Islet precursor cell (in vitro differentiated cells): ENCODE measurements at places on chromosomes 2 and 18.
A peak's percentile ranks its signal among the peaks of the same experiment; 100 is the strongest.

DNA sequence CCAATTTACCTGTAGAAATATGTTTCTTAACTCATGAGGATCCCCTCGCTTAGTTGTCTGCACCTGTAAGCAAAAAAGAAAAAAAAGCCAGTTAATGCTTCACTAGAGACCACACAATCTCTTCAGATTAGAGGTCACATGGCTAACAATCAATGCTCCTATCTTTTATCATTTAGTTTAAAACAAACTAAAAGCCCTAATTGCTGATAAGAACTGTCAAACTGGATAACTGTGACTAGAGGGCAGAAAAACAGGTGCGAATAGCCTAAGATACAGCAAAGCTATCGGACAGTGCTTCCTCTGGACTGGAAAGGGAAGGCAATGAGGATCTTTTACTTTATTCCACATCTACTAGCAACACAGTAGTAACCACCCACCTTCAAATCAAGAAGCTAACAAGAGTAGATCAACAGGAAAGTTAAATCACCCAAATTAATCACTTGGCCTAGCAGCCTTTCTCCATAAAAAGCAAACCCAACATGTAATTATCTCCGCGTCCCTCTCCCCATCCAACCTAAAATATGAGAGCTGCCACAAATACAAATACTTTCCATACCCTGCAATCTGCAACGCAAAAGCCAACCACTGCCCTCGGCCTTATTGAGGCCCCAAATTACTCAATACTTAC is 734 bp downstream of the SLC25A12 start:
- DNase-seq, result no peak

GRCh38 chr2:144201126-144201525 is 318.8 kb downstream of the ZEB2 start:
- DNase-seq, result no peak

GRCh38 chr2:66344087-66344663 is 90.8 kb upstream of the MEIS1 start:
- no peak for DNase-seq

DNA sequence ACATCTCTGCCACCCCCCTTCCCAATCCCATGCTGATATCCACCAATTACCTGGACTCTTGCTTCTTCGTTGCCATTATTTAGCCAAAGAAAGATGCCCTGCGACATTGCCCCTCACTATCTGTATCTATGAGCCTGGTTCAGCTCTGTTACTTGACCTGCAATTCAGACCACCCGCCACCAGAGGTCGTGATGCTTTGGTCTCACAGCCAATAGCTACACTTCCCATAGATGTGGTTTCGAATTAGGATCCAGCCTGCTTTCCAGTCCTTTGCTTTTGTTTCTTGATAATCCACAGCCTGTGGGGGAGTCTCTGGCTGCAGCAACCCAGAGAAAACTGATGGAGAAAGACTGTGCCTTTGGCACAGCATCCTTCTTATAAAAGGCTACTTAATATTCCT is 239.4 kb downstream of the KLHL29 start:
- no peak for DNase-seq

- DNase-seq, result peak; percentile 54
Measured at GRCh38 chr2:154425994-154426393, 272.5 kb upstream of the KCNJ3 start.

DNA sequence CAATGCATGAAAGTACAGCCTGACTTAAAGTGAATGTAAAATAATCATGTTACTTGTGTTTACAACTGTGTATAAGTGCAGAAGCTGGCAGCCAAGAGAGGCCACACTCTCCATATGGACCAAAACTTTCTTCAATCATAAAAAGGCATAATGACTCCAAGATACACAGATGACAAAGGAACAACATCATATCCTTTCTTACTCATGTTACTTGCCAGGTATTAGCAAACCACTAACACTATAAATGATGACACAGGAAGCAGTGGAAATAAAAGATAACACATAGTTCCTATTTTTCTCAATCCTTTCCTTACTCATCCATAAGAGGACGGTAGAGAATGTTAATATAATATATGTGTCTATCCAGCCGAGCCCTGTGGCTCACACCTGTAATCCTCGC is 400.0 kb upstream of the CDH2 start:
- no peak for DNase-seq

- DNase-seq, result no peak
Measured at GRCh38 chr2:10538224-10538894, 90.2 kb upstream of the ODC1 start.

DNA sequence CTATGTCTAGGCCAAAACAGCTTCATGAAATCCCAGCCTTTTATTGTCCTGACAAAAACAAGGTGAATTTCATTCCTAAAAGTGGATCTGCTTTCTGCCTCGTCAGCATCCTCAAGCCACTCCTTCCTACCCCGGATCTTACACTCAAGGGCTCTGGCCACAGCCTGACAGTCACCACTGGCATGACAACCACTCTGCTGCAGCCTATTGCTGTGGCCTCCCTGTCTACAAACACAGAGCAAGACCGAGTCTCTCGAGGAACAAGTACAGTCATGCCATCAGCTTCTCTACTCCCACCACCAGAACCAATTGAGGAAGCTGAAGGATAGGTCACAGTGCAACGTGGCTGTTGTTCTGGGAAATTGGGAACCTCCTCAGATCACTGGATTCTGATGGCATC is 106.1 kb downstream of the ICA1L start:
- DNase-seq, result peak; percentile 68

DNA sequence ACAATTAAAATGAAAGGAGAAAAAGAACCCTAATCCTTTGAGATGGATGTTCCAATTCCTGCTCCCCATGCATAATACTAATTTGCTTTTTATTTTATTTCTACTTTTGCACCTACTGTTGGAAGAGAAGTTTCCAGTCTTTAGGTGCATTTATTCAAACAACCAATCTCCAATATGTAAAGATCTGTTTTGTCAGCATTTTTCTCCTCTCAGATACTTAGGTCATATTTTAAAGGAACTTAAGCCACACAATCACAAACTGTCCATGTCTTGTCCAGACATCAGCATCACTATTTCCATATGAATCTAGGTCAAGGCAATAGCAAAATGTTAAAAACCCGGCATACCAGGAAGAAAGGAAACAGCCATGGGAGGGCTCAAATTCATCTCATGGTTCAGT is 1023.2 kb downstream of the BCL11A start:
- DNase-seq, result no peak

- no peak for DNase-seq
Measured at GRCh38 chr2:178517496-178517895, 37.2 kb downstream of the PLEKHA3 start.

- DNase-seq, result no peak
Measured at GRCh38 chr18:8876887-8877286, 171.5 kb downstream of the MTCL1 start.

DNA sequence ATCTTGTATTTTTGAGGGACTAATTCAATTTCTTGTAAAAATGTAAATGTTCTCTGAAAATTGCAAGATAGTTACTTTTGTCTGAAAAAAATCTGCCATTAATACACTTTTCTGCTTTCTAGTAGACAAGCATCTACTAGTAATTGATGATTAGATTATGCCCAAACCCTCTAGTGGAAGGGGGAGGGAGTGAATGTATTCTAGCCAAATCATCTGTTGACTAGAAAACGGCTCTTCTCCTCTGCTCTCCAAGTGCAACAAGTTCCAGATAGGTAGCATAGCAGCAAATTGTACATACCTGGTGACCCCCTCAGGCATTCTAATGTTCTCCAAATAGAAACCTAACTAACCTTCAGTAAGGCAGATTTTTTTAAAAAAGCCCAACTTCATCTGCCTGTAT is 58.6 kb downstream of the RELCH start:
- no peak for DNase-seq

DNA sequence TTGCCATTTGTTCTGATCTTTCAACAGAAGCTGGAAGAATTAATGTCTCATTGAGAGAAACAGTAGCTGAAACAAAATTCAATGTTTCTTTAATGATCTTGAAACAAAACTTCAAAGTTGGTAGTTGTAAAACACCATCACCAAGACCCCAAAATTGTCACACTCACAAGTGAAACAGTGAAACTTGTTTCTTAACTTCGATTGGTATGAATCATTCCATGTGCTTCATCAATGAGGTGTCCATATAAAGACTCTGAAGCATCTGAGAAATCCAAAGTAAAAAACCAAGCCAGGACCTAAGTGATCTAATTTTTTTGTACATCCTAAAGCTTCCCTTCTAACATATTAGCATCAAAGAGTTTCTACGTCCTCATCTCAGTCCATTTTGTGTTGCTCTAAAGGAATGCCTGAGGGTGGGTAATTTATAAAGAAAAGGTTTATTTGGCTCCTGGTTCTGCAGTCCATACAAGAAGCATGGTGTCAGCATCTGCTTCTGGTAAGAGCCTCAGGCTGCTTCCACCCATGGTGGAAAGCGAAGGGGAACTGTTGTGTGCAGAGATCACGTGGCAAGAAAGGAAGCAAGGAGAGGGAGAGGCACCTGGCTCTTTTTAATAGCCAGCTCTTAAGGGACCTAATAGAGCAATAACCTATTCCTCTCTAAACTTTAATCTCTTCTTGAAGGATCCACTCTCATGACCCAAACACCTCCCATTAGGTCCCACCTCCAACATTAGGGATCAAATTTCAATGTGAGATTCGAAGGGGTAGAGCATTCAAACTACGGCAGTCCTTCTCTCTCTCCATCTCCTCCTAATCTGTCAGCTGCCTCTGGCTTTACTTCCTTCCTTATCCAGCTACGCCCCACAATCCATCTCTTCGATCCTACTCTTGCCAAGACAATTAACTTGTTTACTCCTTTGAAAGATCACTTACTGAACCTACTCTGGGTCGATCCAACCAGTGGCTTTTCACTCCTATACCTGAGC is 20.7 kb upstream of the TLK1 start:
- DNase-seq, result no peak

DNA sequence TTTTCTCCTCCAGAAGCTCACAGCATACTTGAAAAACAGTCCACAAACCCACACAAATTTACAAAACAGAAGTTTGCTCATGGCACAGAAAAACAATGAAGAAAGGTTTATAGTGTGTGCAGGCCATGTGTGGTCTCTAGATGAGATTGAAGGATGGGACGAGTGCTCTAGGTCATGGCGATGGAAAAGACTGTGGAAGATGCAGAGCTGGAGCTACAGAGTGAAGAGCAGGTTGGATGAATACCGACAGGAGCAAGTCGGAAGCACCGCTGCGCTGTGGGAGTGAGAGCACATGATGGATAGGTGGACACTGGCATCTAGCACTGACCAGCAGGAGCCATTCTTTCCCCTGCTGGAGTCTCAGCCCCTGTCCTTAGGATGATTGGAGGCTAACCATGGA is 534.7 kb upstream of the RAB6C start:
- no peak for DNase-seq

DNA sequence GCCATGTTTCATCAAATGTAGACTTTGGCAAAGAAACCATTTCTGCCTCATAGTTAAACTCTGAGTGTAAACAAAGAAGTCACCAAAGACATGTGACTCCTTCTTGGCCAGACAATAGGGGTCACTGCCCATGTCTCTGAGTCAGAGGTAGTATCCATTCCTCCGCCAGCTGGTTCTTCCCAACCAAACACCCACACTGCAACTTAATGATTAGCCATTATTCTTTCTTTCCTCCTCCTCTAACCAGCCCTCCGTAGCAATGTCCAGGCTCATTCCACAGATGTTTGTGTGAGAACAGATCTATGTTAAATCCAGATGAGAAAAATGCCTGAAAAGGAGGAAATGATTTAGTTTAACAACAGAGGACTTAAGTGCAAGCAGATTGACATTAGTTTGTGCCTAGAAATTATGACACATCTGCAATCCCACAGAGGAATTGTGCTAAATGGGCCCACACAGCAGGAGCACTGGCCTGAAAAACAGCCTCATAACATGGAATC is 127.9 kb upstream of the SH3BP4 start:
- DNase-seq, result peak; percentile 80

DNA sequence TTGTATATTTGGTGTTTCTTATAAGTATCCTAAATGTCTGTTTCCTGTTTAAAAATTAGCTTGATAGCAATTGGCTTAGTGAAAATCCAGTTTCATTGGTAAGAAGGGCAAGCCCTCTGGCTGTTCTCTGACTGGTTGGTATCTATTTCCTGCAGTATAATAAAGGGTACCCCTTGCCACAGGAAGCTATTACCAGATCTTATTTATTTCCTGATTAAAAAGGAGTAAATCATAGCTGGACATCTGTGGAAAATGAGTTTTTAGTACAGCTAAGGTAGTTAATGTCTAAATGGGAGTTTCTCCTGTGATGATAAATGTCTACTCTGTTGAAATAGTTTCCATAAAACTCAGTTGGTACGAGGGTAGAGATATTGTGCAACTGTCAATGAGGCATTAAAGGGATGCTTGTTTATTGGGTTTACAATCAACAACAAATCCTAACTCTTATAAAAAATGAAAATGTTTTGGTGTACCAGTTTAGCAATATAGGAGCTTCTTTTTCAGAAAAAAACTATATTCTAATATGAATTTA is 58.7 kb downstream of the FASTKD2 start:
- no peak for DNase-seq

DNA sequence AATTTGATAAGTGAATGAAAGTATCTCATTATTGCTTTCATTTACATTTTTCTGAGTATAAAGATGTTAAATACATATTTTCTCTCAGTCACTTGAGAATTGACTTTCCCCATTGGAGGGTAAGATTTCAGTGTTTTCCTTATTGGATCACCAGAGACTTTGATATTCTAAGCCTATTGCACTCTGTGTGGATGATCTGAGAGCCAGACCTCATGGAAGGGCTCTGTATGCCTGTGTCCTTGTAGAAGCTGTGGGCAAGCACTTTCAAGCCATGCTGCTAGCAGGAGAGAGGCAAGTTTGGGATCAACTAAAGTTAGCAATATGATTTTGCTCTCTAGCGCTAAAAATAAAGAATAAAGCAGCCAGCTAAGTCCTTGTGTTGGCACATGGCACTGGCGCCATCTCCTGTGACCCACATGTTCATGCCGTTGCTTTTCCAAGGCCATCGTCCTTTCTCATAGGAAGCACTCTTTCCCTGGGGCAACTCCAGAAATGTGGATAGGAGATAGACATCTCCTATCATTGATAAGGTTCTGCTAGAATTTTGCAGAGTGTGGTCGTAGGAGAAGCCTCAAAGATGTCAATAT is 72.6 kb downstream of the AOX1 start:
- peak; percentile 27 for DNase-seq

GRCh38 chr2:230956827-230957755 is 32.0 kb upstream of the GPR55 start:
- DNase-seq, result peak; percentile 92

GRCh38 chr2:133937669-133938068 is 316.2 kb upstream of the MGAT5 start:
- no peak for DNase-seq

DNA sequence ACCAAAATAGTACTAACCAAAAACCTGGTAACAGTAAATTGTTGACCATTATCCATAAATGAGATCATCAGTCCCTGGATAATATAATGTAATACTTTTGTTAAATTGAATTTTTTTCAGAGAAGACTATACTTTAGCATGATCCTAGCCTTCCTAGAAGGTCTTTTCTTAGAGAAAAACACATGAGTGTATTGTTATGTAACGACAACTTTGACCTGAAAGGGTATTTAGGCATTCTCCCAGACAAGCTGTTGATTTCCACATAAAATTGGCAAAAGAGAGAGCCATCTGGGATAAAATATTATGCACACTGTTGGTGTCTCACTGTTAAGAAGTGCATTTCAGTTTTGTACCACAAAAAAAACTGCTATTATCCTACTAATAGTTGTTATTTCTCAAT is 120.0 kb upstream of the MAPRE2 start:
- no peak for DNase-seq

GRCh38 chr18:3225588-3225987 is 5.8 kb upstream of the MYOM1 start:
- DNase-seq, result no peak

GRCh38 chr2:68997401-68997800 is 15.6 kb upstream of the ANTXR1 start:
- no peak for DNase-seq

GRCh38 chr2:150916467-150917396 is 344.9 kb downstream of the RBM43 start:
- DNase-seq, result no peak
